Articular chondrocyte of knee joint (primary cell): ENCODE measurements at places on chromosomes 5 and 9. TPM values are rescaled to one million over a fixed set of nuclear protein-coding genes. Genes with fewer than 3 reads are reported as not detected.

Gene ACOT12
- not detected in 2 replicates for total RNA-seq

Gene ISL1
- not detected in 2 replicates for total RNA-seq

Gene C5orf58
- not detected in 2 replicates for total RNA-seq

Gene TMED7
- 231 and 238 TPM in 2 replicates for total RNA-seq

Gene LHFPL2
- total RNA-seq, result 275 and 292 TPM in 2 replicates

Gene LHX6
- total RNA-seq, result not detected in 2 replicates

Gene BASP1
- 137 and 203 TPM in 2 replicates for total RNA-seq

Gene PKD2L2
- 0.13 TPM in 1 of 2 replicates, not detected in the other for total RNA-seq
